ENCODE measurements at places on chromosomes 2 and 18.

DNA sequence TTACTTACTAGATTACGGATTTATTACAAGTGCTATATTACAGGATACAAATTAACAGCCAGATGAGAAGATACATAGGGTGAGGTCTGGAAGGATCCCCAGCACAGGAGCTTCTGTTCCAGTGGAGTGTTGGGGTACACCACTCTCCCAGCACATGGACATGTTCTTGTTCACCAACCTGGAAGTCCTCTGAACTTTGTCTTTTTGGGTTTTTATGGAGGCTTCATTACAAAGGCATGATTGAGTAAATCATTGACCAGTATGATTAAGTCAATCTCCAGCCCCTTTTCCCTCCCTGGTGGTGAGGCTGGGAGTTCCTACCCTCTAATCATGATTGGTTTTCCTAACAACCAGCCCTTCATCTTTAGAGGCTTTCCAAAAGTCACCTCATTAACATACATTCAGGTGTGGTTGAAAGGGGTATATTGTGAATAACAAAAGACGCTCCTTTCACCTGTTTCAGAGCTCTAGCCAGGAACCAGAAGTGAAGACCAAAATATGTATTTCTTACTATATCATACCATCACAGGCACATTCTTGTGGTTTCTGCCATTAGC is 38.3 kb downstream of the APLF start:
- DNase-seq: no peak

DNA sequence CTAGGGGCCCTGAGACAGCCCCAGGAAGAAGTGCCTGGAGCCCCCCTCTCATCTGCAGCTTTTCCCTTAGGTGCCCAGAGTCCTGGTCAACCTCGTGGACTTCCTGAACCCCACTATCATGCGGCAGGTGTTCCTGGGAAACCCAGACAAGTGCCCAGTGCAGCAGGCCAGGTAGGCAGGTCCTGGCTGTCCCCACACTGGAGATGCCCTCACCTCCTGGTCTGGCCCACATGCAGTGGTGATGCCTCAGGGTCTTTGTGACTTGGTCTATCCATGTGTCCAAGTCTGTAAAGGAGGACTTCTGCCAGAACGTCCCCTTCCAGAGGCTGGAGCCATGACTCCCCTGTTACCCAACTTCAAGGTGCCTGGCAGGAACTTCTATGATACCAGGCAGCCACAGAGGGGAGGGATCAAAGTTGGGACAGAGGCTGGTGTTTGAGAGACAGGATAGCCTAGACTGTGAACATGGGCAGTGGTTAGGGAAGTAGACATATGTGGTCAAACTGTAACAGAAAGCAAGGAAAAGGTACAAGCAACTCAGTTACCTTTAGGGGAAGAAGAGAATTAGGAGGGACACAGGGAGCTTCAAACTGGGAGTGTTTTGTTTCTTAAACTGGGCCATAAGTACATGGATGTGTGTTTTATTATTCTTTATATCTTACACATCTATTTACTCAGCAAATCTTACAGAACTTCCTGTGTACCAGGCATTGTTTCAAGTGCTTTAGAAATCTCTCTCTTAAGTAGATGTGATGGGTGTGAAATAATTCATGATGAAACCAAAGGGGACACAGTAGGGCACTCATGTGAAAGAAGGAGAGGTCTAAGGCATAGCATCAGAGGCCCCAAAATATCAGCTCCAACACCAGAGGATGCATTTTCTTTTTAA is 107.1 kb downstream of the PLB1 start:
- no peak for DNase-seq

GRCh38 chr18:11411048-11411447 is 198.3 kb upstream of the SLC35G4 start:
- DNase-seq: no peak

GRCh38 chr2:184654945-184655344 is 56.6 kb downstream of the ZNF804A start:
- no peak for DNase-seq

- DNase-seq: no peak
These were observed 84.3 kb downstream of the PXDN start for GRCh38 chr2:1659951-1660565.

- DNase-seq: no peak
These were observed 1.2 kb downstream of the ZNF236 start for GRCh38 chr18:76823587-76824011.

- no peak for DNase-seq
These were observed 77.1 kb upstream of the TGFA start for GRCh38 chr2:70630761-70631160.

DNA sequence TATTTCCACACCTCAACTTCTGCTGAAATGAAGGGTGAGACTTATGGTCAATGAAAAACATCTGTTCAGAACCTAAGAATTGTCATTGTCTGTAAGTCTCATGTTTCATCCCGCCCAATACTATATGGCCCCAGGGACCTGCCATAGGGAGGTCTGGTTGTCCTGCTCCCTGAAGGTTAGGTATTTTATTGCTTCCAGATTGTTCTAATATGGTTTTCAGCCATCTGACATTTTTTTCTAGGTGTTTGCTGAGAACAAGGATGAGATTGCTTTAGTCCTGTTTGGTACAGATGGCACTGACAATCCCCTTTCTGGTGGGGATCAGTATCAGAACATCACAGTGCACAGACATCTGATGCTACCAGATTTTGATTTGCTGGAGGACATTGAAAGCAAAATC is 7.3 kb downstream of the XRCC5 start:
- no peak for DNase-seq

DNA sequence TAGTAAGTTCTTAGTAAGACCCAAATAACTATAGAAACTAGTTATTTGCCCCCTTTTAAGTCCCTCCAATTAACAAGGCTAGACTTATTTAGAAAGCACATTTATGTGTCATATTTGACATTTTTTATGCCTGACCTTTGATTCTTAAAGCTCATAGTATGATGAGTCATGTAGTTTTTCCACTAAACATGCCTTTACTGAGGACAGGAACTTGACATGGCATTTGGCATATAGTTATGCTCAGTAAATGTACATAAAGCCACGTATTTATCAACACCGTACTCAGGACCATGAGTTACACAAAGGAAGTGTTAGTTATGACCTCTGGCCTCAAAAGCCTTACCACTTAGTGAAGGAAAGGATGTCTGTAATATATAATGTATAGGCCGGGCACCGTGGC is 78.9 kb downstream of the GNAL start:
- DNase-seq: no peak

DNA sequence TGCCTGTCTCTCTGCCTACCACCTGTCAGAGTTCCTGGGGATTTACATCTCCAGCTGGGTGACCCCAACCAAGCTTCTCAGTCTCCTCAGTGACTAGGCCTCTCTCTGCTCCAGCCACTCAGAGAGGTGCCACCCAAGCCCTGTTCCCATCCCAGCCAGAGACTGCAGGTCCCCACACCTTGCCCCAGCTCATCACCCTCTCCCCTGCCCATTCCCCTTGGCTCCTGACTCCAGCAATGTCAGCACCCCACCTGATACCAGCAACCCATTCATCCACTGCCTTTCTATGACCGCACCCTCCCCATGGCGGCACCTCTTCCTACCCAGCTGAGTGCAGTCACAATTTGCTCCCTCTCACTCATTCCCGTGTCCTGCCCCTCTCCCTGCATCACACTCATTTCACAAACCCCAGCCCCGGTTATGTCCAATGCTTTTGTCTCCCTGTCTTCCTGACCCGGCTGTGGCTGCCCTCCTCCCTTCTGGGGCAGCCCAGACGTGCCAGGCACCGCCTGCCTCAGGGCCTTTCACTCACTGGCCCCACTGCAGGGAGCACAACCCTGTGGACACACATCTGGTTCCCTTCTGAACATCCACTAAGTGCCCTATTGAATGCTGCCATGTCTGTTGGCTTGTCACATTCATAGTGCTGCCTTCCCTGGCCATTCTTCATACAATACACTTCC is 494.8 kb upstream of the HS6ST1 start:
- no peak for DNase-seq

DNA sequence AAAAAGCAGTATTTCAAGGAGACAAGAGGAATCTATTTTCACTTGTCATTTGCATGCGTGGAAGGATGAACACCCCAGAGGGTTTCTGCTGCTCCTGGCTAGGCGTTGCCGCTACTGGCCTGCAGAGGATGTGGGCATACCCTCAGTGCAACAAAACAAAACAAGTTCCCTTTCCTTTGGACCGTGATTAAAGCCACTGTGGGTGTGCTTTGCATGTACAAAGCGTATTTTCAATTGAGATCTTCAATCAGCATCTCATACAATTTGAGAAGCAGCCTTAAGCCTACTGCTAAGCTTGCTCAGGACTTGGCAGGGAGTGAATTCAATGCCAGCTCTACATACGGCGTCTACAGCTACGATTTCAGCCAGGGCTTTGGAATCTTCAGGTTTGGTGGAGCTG is 298.4 kb downstream of the LPIN1 start:
- DNase-seq: no peak

DNA sequence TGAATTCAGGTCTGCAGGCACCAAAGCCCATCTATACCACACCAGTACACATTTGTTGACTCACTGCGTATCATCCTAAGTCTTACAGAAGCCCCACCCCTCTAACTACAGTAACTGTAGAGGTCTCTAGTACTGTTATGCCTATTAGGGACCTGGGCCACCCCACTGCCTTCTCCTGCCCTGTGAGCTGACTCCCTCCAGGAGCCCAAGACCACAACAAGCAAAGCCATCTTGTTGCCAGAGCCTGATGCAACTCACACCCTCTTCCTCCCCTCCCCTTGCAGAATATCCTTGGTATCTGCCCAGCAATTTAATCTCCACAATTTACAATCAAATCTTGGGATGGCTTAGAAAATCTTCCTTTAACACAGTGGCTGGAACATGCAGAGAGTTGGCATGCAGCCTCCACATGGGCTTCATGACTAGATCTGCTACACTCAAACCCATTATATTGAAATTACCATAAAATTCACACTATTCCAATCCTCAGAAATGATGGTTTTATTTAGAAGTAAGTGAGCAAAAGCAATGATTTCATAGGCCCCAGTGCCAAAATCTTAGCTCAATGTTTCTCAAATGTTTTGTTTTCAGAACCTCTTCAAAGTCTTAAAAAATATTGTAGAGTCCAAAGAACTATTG is 17.7 kb upstream of the CYP1B1 start:
- DNase-seq: no peak

GRCh38 chr2:81528852-81529480 is 1224.4 kb upstream of the LRRTM1 start:
- DNase-seq: no peak

GRCh38 chr18:49662506-49662905 is 100.6 kb downstream of the LIPG start:
- no peak for DNase-seq

- no peak for DNase-seq
These were observed 181.3 kb upstream of the LINC00305 start for GRCh38 chr18:64330161-64330560.

GRCh38 chr2:145034511-145034910 is 514.6 kb upstream of the ZEB2 start:
- DNase-seq: no peak

DNA sequence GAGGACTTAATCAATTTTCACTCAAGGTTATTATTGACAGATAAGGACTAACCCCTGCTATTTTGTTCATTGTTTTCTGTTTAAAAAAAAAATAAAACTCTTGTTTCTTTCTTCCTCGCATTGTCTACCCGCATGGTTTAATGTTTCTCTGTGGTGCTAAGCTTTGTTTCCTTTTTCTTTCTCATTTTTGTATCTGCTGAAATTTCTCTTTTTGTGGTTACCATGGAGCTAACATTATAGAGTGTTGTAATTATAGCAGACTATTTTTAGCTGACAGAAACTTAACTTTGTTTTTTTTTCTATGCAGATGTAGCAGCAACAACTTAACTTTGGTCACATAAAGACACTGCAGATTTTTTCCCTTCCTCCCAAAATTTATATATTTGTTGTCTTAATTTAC is 43.1 kb upstream of the CHN1 start:
- no peak for DNase-seq

DNA sequence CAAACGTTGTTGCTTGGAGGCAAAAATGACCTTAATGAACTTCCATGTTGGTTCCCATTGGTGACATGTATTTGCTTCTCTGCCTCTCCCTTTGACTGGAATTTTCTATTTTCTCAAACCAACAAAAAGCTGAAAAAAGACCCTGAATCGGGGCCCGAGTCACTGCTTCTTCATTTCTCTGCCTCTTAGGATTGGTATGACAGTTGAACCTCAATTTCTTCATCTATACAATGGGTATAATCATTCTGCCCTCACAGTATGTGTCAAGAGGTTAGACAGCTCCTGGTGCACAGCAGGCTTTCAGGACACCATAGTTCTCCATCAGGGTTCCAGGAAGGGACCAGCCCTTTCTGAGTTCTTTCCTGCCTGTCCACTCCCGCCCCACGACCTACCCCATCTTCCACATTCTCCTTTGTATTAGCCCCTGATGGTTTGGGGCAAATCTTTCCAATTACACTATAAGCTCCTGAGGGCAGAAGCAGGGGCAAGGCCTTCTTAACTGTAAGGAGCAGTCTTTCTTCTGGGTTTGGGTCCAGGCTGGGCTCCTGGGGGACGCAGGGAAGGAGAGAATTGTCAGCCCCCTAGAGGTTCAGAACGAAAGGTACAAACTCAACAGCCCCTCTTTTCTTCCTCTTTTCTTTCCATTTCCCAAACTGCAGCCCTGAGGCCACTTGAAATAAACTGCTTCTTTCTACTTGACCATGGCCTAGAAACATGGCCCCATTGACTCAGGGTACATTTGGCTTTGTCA is 6.3 kb upstream of the PKDCC start:
- DNase-seq: no peak

GRCh38 chr2:224901121-224901676 is 141.1 kb downstream of the DOCK10 start:
- no peak for DNase-seq
